Fibroblast of the conjunctiva (primary cell): ENCODE measurements at places on chromosomes 11 and 22.

DNA sequence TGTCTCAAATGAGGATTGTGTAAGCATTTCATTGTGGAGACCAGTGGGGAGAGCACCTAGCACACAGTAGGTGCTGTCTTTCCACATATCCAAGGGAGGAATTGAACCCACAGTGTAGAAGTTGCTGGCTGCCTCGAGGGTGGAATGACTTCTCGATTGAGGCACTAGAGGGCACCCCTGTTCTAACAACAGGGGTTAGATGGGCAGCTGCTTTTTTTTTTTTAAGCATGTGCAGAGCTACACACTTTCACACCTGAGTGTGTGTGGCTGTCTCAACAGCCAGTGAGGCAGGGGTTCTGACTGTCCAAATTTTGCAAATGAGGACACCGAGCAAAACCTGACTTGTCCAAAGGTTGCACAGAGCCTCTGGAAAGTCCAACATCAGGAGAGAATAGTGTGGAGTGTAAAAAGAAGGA is 118.2 kb upstream of the CRYBB3 start:
- no peak for DNase-seq

DNA sequence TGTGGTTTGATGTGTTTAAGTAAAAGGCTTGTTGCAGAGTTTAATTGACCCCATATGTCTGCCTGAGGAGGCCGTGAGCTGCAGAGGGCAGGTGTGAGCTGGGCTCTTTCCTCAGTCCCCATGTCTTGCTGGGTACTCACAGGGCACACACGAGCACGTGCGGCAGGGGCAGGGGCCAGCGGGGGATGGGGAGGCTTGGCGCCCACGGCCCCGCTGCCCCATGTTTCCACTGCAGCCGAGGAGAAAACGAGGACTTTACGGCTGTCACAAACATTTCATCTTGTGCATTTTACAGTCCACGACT is 24.7 kb upstream of the CCDC188 start:
- DNase-seq = no peak

GRCh38 chr11:63998558-63999348 is 12.5 kb downstream of the OTUB1 start:
- DNase-seq = no peak

DNA sequence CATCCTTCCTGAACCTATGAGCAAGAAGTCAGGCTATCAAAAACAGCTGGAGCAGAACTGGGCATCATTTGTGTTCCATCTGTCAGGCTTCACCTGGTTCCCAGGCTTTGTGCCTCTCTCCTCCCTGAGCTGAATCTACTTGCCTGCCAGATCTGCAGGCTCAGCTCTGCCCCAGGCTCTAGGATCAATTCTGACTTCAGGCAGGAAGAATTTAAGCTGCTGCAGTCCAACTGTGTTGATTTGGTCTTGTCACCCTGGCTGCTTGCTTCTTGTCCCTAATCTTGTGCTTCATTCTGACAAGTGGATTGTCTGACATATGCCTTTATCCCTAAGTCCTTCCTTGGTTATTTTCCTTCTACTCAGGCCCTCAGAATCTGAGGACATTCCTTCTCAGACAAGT is 31.6 kb upstream of the CADM1 start:
- DNase-seq = no peak

- no peak for DNase-seq
These were observed 75.7 kb upstream of the MYO18B start for GRCh38 chr22:25666308-25666707.

GRCh38 chr22:48179571-48180546 is 1417.4 kb downstream of the TBC1D22A start:
- DNase-seq = no peak

- DNase-seq = no peak
These were observed 20.3 kb upstream of the RBM4B start for GRCh38 chr11:66697988-66698387.

GRCh38 chr22:46798366-46799350 is 36.2 kb downstream of the TBC1D22A start:
- DNase-seq = peak; percentile 26

- no peak for DNase-seq
These were observed 48.4 kb upstream of the RAB1B start for GRCh38 chr11:66219846-66220565.

DNA sequence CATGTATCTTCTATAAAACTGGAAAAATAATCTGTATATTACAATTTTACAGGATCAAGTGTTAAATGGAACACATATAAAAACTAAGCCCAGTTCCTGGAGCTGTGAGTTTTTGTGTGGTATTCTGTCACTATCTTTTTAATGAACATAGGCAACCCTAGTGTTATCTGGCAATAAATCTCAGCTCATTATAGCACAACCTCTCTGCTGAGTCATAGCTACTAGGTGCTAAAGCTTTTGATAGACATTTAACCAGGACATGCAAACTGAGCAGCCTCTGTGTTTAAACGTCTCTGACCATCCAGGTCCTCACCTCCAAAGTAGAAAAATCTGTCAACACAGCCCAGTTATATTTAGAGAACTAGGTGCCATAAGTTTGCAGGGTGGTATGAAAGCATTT is 91.0 kb upstream of the CARD18 start:
- no peak for DNase-seq

- DNase-seq = peak; percentile 31
These were observed 2.7 kb downstream of the NAV2 start for GRCh38 chr11:19715373-19715772.

DNA sequence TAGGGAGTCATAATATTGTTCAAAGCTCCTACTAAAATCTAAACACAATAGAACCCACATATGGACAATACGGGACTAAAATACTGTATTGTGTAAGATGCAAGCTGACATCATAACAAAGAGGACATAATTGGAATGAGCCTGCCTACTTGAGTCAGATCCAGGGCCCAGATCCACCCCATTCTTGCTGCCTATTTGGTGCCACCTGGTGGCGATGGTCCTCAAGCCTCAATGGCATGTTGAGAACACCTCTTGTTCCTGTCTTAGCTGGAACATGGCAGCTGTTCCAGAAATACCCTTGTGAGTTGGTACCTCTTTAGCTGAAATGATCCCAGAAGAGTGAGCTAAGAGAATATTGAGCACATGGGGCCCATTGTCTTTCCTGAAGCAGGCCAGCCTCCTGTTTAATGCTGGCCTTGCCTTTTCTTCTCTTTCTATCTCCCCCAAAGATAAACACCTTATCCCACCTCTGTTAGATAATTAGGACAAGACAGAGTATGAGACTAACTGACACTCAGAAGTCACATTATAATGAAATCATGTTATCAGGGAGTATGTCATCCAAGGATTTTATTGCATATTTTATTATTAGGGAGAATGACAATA is 680.9 kb upstream of the ANO5 start:
- peak; percentile 21 for DNase-seq

- DNase-seq = no peak
These were observed 23.2 kb upstream of the PDGFB start for GRCh38 chr22:39267974-39268373.

- no peak for DNase-seq
These were observed 604 bp upstream of the GANAB start for GRCh38 chr11:62646825-62647608.

GRCh38 chr11:69525516-69526452 is 44.3 kb downstream of the LINC01488 start:
- DNase-seq = no peak

DNA sequence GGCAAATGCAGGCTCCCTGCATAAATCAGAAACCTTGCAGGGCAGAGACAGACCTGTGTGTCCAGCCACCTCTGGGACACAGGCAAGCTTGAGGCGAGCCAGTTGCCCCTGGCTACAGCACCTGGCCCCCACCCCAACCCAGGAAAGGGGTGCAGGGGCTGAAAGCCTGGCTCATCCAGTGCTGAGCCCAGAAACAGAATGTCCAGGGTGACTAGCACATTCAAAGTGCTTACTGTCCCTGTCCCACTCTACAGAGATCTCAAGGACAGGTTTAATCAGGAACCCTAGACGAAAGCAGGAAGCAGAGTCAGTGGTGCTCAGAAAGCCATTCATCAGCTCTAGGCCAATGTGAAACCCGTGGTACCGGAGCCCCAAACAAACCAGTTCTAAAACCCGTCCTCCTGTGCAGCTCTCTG is 31.9 kb downstream of the PLEKHA7 start:
- no peak for DNase-seq

- DNase-seq = no peak
These were observed 15.1 kb downstream of the APOL1 start for GRCh38 chr22:36267896-36268485.

- no peak for DNase-seq
These were observed 13.6 kb upstream of the CDC42EP1 start for GRCh38 chr22:37546437-37547250.

GRCh38 chr11:16195651-16196050 is 160.7 kb downstream of the SOX6 start:
- no peak for DNase-seq

GRCh38 chr11:70010774-70011173 is 67.3 kb upstream of the ANO1 start:
- no peak for DNase-seq

DNA sequence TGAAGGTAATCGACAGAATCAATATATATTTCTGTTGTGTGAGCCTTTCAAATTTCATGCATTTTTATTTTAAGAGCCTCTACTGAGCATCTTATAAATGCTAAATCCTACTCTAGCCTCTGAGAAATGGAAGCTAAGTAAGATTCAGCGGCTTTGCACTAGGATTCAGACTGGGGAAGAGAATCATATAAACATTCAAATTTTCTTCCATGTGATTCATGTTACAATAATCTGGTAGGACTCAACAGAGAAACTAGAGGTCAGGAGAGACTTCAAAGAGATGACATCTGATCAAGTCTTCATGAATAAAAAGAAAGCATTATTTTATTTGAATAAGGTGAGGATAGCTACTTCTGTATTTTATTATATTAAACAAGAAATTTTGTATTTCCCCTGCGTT is 538.9 kb downstream of the DLG2 start:
- no peak for DNase-seq

DNA sequence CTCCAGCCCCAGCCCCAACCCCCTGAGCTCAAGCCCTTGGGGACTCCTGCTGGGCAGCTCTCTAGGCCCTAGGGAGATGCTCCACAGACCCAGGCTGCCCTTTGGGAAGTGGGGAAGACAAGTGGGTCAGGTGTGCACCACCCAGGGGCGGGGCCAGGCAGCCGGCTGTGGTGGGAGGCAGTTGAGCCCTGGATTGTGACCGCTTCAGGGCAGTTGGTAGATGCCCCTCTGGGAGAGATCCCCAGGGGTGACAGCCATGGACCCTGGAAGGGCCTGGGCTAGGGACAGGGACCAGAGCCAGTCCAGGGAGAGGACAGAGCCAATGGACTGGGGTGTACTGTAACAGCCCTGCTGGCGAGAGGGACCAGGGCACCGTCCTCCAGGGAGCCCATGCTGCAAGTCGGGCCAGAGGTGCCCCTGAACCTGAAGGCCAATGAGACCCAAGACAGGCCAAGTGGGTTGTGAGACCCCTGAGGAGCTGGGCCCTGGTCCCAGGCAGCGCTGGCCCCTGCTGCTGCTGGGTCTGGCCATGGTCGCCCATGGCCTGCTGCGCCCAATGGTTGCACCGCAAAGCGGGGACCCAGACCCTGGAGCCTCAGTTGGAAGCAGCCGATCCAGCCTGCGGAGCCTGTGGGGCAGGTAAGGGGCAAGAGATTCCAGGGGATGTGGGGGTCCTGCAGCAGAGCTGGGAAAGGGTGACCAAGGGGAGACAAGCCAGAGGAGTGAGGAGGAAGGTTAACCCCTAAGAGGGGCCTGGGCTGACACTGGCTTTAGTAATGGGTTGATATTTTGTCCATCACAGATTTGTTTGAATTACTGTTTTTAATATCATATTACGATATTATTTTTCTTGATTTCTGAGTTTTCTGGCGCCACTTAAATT is at the start of gene IGLL5:
Gene IGLL5, plus strand, starts transcription at position 196 of the 883 bp plus-strand sequence. Its CDS starts 238 bp downstream, at position 434.
- DNase-seq = no peak

- DNase-seq = no peak
These were observed 40.4 kb downstream of the SMIM38 start for GRCh38 chr11:69195824-69196782.

- no peak for DNase-seq
These were observed 12.5 kb upstream of the E2F8 start for GRCh38 chr11:19253153-19253745.

DNA sequence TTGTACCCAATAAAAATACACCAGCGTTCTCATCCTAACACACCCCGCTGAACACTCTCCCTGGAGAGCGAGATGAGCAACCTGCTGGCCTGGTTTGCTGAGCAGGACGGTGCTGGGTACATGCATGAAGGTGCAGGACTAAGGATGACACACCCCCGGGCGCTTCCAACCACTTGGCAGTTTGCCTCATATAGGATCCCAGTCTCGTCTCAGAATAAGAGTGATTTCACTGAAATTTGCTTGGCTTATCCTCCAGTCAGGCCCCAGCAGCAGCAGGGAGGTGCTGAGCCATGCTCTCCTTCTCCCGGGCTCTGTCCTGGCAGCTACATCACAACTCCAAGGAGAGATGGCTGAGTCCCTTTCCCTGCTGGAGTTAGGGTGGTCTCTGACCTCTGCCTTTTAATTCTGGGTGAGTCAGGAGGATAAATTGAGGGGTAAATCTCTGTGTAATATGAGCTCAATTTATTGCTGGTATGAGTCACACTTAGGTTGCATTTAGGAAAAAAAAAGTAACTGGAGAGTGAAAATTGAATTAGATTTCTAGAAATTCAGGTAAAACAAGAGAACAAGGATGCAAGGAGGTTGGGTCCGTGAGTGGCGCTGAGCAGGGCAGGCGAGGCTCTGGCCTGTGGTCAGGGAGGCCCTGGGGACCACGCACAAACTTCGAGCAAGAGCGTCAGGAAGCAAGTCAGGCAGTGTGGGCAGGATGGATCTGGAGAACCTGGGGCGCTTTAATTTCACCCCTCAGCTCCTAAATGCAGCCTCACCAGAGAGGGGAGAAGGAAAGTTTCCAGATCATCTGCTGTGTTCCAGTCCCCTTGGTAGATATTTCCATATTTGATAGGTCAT is 974.0 kb downstream of the TBC1D22A start:
- no peak for DNase-seq
